ENCODE measurements at places on chromosomes 6 and 20. TPM values are rescaled to one million over a fixed set of nuclear protein-coding genes. Genes with fewer than 3 reads are reported as not detected.
A peak's percentile ranks its signal among the peaks of the same experiment; 100 is the strongest.

DNA sequence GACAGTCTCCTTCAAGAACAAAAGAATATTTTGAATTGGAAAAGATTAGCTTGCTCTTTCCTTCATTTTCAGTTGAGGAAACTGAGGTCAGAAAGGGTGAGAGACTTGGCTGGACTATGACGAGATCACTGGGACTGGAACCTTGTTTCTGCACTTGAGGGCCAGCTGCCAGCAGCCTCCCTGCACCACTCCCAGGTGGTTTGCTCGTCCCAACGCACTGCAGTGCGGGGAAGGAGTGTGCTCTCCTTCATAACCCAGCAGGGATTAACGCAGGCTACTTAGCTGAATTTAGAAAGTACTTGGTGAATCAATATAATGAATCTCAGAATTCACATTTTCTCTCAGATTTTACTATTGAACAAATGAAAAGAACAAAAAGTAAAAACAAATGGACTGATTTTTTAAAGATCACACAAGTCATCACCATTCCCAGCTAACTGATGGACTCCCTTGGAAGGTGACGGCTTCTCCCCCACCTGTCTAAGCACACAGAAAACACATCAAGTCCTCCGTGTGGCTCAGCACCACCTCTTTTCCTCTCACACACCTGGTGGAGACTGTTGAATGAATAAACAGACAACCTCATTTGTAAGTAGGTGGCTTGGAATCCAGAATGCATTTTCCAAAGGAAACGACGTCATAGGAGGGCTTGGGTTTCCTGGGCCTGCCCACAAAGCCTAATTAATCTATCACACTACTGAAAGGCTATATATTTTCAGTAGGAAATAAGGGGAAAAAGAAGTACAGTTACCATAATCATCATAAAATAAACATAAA, 121.0 kb downstream of the QRSL1 start:
- peak; percentile 47 for DNase-seq

- no peak for DNase-seq
Measured at GRCh38 chr6:57224769-57225515, 2.8 kb upstream of the RAB23 start.

DNA sequence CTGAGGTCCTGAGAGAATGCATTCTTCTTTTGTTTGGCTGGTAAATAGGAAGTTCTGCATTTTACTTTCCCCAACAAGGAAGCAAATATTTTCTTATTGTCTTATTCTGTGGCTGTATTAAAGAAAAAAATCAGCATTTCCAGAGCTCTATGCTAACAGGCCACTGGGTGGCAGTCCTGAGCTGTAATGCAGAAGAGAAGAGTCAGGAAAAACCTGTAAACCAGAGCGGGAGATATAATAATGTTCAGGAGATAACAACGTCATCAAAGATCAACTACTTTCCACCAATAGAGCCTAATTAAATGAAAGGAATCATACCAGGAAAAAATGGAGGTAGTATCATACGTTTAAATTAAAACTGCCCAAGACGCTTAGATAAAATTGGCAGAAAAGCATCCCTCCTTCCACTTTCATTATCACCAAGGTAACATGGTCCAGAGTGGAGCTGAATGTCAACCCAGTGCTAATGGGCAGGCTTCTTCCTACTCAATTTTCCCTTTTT, 55.6 kb upstream of the CARMIL1 start:
- DNase-seq: peak; percentile 65

Gene RBPJL
- not detected for total RNA-seq

DNA sequence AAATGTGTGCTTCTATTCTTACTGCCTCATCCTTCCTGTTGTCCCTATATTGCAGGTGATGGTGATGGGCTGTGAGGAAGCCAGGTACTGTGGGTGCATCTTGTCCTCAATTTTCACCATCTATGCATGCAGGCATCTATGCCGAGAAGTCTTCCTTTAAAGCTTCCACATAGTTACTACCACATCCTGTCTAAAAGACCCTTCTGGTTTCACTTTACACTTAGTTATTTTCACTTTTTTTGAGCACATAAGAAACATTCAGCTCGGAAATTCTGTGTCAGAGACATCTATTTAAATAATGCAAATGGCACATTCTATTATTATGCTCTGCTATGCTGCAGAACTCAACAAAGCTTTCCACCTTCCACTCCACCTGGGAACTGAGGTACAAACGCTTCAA, 28.2 kb upstream of the FABP7 start:
- no peak for DNase-seq

Gene ASXL1
- total RNA-seq: 47.4 TPM

DNA sequence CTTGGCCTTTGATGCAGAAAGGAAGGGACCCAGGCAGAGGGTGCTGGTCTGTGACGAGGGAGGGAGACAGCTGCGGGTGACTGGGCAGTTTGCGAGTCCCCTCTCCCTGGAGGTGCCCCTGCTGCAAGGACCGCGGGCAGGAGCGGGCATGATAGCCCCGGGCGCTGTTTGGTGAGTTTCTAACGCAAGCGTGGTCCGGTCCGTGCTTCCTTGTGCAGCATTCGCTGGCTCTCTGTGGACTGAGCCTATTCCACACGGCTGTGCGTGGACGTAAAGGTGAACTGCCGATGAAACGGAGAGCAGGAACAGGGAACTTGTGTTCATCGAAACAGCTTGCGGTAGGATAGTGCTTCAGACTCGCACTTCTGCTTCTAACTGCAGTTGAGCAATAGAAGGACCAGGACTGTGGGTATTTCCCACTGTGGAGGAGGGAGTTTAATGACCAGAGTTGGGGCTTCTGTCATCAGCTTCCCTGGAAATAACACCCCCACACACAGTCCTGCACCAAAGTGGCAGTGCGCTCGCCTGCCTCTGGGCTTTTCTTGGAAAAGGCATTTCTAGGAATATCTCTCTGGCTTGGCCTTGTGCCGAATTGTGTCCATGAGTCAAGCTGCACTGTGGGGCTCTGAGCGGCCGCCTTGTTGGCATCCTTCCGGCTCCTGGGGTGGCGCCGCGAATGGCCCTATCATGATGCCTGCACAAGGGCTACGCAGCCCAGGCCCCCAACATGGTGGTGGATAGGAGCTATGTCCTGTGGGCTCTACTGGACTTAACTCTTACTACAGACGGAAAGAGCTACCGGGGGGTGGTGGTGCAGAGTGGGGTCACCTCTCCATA, 48.9 kb downstream of the DUSP22 start:
- no peak for DNase-seq

Gene DEFB132
- total RNA-seq: not detected

DNA sequence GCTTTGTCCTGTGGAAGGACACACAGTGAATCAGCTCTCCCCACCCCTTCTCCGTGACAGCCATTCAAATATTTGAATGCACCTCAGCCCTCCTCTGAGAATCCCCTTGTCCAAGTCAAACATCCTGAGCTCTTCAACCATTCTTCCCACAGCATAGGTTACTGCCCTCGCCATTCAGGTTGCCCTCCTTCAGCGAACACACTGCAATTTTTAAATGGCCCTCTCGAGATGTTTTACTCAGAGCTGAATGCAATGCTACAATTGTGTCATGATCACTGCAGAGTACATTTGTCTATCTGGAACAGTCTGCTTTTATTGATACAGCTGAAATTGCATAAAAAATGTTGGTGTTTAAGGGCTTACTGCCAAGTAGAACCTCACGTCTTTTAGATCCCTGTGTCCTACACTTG, 48.9 kb downstream of the SLC2A12 start:
- no peak for DNase-seq

Gene MAP7
- total RNA-seq: 80.5 TPM

Data from mucosa of descending colon (tissue), 3 donors.